Stimulated activated CD8-positive, alpha-beta memory T cell treated with anti-CD3 and anti-CD28 coated beads, Interleukin-4, amount 100 ng/mL, for 1 hour (primary cell): ENCODE measurements at places on chromosomes 3 and 15.

DNA sequence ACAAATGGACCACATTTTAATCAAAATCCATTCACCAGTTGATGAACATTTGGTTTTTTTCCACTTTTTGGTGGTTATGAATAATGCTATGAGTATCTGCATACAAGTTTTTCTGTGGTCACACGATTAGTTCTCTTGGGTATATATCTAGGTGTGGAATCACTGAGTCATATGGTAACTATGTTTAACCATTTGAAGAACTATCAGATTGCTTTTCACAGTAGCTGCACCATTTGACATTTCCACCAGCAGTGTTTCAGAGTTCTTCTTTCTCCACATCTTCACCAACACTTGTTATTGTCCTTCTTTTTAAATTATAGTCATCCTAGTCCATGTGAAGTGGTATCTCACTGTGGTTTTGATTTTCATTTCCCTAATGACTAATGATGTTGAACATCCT, 33.3 kb upstream of the ATG7 start:
- no peak for DNase-seq

DNA sequence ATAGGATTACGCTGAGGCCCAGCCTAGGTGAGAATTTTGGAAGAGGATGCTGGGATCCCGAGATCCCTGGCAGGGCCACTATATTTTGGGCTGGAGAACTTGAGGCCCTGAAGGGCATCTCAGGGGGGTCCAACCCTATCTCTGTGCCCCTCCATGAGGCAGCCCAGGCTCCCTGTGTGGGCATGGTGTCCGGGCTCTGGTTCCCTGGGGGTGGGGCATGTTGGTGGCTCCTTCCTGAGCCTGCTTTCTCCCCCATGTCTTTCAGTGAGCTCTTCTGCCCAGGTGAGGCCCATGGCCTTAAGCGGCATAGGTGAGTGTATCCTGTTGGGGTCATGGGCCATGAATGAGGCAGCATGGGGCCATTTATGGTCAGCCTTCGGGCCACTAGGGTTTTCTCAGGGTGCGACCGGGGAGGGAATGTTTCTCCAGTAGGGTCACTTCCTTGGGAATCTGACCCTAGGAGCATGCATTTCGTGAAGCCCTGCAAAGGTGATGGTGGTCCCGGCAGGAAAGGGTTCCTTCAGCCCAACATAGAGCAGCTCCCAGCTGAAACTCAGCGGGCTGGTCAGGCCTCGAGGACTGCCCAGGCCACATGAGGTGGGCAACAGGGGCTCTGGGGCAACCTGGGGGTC, 191.3 kb downstream of the UBE3A start:
- DNase-seq = no peak

DNA sequence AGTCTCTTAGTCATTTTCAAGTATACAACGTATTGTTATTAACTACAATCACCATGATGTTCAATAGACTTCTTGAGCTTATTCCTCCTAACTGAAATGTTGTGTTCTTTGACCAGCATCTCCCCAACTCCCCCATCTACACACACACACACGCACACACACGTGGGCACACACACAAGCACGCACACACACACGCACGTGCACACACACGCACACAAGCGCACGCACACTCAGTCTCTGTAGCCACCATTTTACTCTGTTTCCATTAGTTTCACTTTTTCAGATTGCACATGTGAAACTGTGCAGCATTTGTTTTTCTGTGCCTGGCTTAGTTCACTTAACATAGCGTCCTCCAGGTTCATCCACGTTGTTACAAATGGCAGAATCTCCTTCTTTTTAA, 247.0 kb downstream of the XXYLT1 start:
- no peak for DNase-seq

GRCh38 chr15:70557521-70558258, 205.7 kb downstream of the UACA start:
- DNase-seq = no peak

- DNase-seq = peak; percentile 17
These were observed 13.4 kb upstream of the FAM98B start for GRCh38 chr15:38440353-38441129.

DNA sequence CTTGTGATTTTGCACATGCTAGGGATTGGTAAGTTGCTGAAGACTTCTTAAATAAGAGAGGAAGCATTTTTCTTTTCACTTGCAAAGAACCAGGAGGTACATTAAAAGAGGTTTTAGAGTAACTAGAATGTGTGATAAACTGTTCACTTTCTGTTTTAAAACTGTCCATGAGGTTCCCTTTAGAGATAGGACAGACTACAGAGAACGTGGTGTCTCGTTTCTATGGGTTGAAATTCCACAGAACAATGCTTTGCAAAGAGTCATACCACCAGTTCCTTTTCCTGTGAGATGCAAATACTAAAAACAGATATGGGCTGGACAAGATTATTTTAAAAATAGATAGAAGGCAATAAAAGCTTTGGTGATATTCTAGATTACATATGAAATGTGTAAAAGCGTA, 372.8 kb downstream of the TIGIT start:
- no peak for DNase-seq

GRCh38 chr3:73188707-73189106, 127.2 kb downstream of the EBLN2 start:
- no peak for DNase-seq

- no peak for DNase-seq
These were observed 103.5 kb downstream of the TBC1D2B start for GRCh38 chr15:77974098-77974414.

GRCh38 chr15:63371297-63371918, 10.2 kb downstream of the CA12 start:
- no peak for DNase-seq

GRCh38 chr3:98029083-98029482, 6.0 kb downstream of the GABRR3 start:
- no peak for DNase-seq
